ENCODE measurements at places on chromosomes 7 and 10.

DNA sequence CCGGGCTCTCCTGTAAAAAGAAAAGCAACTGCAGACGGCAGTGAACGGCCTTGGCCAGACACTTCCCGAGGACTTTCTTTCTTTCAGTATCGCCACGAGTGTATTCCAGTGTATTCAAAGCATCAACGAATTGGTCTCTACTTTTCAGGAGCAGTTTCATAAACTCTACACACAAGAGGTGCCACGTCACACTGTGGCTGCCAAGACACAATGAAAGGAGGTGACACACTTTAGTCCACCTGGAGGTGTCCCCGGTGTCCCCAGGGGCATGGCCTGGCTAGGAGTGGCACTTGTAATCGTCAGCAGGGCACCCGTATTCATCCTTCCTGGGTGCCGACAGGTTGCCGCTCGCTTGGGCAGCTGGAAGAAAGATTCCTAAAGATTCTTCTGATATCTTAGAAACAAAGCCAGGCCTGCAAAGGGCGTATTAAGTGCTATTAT is 5.0 kb downstream of the TNS3 start:
- DNase-seq: no peak

DNA sequence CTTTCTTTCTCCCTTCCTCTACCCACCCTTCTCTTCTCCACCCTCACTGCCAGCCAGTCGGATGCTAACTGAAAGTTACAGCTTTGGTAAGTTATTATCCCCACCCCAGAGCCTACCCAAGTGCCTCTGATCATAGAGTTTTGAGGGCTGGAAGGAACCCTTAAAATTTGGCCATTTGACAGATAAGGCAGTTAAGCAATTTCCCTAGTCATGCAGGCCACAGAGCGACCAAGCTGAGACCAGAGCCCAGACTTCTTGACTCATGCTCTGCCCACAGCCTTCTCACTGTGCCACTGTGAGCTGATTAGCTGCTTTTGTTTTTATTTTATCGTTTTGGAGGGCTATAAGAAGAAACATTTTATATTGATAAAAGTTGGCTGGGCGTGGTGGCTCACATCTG is 17.2 kb downstream of the SAP25 start:
- peak; percentile 52 for DNase-seq

DNA sequence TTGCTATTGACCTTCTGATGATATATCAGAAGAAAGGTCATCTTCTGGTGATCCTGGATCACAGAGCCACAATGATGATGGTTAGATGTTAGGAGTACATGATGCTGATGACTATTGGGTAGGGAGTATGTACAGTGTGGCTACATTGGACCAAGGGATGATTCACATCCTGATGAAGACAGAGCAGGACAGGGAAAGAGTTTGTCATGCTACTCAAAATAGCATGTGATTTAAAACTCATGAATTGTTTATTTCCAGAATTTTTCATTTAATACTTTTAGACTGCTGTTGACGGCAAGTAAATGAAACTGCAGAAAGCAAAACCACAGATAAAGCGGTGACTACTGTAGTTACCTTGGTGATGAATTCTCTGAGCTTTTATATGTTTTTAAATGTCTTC is 397.3 kb downstream of the PPP1R3A start:
- DNase-seq: no peak

GRCh38 chr7:47622946-47623640 is 41.2 kb upstream of the TNS3 start:
- DNase-seq: peak; percentile 82

GRCh38 chr10:3532644-3533043 is 252.4 kb downstream of the KLF6 start:
- DNase-seq: no peak

DNA sequence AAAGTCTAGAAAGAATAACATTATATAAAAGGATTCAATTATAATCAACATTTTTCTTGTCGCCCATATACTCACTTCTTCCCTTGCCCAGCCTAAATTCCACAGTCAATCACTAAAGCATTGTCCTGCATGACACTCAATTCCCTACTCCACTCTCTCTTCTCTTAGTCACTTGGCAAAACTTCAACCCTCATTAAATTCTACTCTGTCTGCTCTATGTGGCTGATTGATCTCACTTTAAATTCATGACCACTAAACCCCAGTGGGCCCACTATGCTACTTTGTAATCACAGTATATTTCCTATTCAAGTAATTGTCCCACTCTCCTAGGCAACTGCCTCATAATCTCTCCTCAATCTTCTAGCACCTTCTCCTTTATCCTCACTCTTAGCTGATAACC is 54.1 kb downstream of the MTERF1 start:
- DNase-seq: no peak

DNA sequence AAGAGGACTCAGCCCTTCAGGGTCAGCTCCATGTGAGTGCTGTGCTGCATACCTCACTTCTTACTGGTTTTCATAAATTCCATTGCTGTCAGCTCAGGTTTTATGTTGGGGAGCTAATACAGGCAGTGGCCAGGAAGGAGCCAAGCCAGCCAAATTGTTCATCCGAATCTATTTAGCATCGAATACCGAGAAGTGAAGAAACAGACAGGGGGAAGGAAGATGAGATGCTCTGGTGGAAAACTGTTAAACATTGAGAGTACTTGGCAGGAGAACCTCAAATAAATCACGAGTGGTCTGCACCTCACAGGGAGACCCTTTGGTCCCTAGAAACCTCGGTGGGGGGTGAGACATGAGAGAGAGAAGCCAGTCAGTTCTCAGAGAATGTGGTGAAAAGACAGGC is 196.0 kb upstream of the TMEM72 start:
- DNase-seq: no peak

GRCh38 chr7:105185290-105186010 is 171.4 kb downstream of the KMT2E start:
- DNase-seq: no peak

- DNase-seq: no peak
Observed at GRCh38 chr10:44476409-44477045, 91.6 kb upstream of the CXCL12 start.

DNA sequence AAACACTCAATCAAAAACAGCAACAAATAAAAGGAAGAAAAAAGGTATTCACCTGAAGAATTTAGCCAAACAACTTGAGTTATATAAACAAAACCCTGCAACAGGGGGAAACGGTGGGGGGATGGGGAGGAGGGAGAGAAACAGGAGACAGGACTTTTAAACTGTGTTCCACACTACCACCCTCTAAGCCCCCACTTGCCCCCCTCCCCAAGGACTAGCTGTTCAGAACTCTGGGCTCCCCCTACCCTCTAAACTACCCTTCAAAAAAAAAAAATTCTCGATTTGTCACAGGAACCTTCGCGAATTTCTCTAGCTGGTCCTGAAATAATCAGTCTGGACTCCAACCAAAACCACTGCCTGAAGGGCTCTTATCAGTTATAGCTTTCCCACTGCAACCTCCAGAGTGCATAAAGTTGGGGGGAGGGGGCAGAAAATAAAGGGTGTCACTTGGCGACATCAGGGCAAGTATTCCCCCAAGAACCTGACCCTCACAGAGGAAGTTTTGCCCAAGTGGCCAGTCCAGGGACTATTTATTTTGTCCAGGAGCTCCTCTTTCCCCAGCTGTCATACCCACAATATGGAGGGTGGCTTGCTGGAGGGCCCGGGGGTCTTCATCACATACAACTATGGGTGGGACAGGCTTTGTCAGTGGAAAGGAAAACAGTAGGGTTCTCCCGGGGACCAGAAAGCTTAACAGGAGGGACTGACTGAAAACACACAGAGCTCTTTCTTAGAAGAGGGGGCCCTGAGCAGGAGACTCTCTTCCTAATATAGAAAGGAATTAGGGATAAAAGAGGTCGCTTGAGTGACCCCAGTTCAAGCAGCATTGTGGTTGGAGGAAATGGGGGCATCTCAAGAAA is 1.3 kb downstream of the UBE2H start:
- DNase-seq: no peak

DNA sequence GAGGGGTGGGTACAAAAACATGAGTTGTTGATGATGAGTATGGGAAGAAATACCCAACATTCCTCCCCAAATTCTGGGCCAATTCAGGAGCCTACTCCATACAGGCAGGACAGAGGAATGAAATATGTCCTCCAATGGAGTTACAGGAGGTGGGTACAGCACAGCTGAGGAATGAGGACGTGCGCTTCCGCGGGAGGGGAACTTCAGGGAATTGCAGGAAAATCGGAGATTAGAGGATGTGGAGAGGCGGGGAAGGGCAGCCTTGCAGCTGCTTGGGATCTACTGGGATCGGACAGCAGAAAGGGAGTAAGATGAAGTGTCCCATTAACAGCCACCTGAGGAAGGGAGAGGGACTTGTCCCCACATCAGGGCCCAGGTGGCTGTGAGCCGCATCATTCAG is 50.2 kb downstream of the PDIA4 start:
- no peak for DNase-seq

DNA sequence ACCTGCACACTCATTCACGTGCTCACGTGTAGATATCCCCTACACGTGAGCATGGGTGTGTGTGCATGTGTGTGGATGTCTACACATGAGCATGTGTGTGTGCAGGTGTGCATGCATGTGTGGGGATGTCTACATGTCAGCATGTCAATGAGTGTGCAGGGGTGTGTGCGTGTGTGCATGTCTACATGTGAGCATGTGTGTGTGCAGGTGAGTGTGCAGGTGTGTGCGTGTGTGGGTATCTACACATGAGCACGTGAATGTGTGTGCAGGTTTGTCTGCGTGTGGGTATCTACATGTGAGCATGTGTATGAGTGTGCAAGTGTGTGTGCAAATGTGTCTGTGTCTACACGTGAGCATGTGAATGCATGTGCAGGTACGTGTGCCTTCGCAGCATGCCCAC is 274.8 kb downstream of the PTPRN2 start:
- no peak for DNase-seq

DNA sequence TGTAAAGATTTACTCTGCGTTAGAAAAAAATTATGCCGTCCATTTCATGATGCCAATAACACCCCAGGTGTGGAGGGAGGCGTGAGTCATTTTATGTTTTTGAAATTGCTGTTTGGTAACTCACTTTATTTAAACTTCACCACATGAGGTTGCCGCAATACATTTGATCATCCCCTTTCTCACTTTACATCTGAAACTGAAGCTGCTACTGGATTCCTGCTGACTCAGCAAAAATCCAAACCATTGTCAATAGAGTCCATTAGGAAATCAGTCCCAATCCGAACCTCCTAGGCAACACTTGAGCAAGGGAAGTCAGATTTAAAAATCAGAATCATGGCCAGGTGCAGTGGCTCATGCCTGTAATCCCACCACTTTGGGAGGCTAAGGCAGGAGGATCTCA is 136.6 kb upstream of the SVIL start:
- no peak for DNase-seq

GRCh38 chr10:97882142-97883091 is 32.8 kb downstream of the GOLGA7B start:
- DNase-seq: peak; percentile 83

- DNase-seq: no peak
Observed at GRCh38 chr7:23696916-23697441, 13.0 kb upstream of the STK31 start.

DNA sequence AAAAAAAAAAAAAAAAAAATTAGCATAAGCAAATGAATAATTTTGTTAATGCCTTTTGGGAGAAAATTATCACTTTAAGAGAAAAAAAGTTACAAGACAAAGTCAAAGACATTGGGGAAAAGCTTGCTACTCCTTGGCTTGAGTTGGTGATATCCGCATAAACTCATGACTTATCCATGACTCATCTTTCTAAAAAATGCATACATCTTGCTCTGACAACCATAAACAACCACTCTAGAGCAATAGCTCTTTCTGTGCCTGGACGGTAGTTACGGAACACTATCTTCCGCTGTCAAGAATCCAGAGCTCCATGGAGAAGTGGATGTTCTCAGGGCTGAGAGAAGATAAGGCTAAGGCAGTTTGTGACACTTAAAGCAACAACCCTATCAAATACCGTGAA is 281.1 kb upstream of the PFKP start:
- no peak for DNase-seq

DNA sequence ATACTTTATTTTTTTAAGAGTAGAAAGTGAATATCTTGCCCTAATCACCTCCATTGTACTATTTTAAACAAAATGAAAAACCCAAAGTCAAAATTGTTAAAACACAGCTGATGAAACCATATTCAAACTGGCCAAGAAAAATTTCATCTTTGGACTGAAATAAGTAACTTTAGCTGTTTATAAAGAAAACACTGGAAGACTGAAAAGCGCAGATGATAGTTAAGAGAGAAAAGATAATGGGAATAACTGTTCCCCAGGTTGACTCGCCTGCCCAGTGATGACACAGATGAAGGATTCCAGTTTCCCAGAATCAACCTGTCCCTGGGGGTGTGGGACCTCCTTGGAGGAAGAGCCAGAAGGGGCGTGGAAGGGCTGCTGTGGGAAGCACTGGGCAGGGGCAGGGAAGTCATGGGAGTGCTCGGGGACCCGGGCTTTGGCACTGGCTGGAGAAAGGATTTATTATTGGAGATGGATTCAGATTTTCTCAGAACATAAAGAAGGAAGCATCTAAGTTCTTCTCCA is 43.1 kb downstream of the DENND2A start:
- no peak for DNase-seq

DNA sequence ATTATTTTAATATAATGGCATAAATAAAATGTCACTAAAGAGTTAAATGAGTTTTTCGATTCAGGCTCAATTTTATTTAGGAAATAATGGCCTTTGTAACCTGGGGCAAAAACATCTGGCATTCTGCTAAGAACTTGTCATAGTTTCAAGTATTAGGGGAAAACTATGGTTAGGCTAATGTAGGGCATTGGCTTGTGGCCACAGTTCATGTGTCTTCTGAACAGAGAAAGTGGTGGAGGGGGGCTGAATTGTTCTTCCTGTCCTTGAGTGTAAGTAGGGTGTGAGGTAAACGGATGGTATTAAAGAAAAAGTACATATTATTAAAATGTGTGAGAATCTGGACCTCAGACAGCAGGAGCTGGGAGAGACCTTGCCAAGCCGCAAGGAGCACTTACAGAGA is 69.1 kb upstream of the KLF14 start:
- no peak for DNase-seq

- DNase-seq: no peak
Observed at GRCh38 chr7:47515305-47515834, 66.5 kb downstream of the TNS3 start.

GRCh38 chr10:93516006-93516380 is 19.6 kb downstream of the CEP55 start:
- DNase-seq: no peak

DNA sequence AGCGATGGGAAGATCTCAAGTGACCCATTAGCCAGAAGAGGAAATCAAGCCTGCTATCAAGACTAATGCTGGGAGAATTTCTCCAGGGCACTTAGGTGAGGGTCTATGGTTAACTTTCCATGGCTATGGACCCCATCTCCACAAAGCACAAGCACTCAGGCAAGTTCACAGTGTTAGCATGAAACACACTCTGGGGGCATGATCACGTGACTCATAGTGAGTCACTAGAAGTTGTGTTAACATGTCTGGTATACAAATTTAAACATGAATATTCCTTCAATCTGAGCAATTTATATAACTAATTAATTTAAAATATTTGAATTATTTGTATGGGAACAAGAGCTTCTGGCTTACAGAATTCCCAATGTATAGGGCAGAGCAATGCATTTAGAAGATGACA is 131.8 kb downstream of the FAM204A start:
- DNase-seq: no peak

GRCh38 chr10:32263300-32263699 is 83.7 kb downstream of the EPC1 start:
- DNase-seq: no peak

- no peak for DNase-seq
Observed at GRCh38 chr7:120799813-120800475, 58.0 kb downstream of the TSPAN12 start.
